ENCODE measurements at places on chromosomes 3 and 15.

GRCh38 chr3:154728285-154728684 is 298.3 kb upstream of the GPR149 start:
- DNase-seq: no peak

DNA sequence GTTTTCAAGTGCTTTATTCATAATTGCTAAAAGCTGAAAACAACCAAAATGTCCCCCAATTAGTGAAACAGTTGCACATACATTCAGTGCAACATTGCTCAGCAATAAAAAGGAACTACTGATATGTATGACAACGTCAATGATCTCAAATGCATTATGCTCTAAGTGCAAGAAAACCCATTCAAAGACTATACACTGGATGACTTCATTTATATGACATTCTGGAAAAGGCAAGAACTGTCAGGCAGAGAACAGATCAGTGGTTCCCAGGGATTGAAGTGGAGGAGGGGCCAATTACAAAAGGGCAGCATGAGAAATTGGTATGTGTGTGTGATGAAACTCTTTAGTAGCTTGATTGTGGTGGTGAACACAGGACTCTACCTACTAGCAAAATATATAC is 585.6 kb downstream of the TBL1XR1 start:
- DNase-seq: no peak

GRCh38 chr3:149969110-149969939 is 1.4 kb downstream of the PFN2 start:
- peak; percentile 84 for DNase-seq

DNA sequence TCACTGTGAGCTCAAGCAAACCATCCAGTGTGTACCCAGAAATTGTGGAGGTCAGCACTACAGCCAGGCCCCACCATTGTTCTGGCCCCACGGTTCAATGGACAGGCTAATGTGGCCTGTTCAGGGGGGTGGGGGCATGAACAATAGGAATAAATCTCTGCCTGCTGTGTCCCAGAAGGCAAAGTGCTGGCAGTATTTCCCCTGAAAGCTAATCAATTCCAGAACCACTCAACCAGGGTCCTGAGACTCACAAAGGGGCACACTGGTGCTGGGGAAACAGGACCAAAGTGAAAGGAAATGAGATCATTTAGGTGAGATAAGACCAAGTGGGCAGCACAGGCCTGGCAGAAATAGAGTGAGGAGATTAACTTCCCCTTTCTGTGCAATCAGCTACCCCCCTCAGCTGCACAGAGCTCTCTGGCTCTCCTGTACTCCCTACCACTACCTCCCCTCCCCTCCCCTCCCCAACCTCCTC is 11.5 kb downstream of the CRYGS start:
- DNase-seq: no peak
